ENCODE measurements at places on chromosomes 11 and 22.

DNA sequence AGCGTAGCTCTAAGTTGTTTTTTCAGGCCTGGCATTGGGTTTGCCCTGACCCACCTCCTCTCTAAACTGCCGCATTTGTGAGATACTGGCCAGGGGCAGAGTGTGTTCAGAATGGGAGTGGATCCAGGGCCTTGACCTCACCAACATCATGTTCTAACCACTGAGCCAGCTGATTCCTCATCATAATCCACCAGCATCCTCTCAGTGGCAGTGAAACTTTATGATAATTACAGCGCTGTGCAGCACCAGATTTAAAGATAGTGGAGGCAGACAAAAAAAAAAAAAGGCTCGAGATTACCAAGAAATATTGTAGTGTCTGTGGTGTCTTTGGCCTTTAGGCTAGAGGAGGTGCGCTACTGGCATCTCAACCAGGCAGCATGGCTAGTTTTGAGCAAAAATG lies 53.0 kb downstream of the KREMEN1 start:
- DNase-seq = no peak

DNA sequence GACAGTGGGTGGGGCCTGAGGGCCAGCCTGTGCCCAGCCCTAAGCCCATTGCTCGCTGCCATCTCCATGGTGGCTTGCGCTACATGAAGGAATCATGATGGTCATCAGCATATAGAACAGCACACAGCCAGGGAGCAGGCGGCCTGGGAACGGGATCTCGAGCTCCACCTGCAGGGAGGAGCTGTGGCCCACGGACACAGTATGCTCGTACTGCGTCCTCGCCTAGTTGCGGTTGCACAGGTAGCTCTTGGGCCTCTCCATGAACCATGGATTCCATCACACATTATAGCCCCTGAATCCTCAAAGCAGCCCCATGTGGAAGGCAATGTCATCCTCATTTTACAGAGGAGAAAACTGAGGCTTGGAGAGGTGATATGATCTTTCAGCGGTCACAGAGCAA lies 15.1 kb downstream of the SEC14L4 start:
- no peak for DNase-seq

- peak; percentile 65 for DNase-seq
Observed at GRCh38 chr11:32081129-32081641, 9.7 kb upstream of the RCN1 start.

- DNase-seq = no peak
Observed at GRCh38 chr11:43517518-43517917, 158.8 kb downstream of the TTC17 start.

GRCh38 chr22:35219012-35219411 lies 38.3 kb upstream of the HMGXB4 start:
- peak; percentile 58 for DNase-seq

DNA sequence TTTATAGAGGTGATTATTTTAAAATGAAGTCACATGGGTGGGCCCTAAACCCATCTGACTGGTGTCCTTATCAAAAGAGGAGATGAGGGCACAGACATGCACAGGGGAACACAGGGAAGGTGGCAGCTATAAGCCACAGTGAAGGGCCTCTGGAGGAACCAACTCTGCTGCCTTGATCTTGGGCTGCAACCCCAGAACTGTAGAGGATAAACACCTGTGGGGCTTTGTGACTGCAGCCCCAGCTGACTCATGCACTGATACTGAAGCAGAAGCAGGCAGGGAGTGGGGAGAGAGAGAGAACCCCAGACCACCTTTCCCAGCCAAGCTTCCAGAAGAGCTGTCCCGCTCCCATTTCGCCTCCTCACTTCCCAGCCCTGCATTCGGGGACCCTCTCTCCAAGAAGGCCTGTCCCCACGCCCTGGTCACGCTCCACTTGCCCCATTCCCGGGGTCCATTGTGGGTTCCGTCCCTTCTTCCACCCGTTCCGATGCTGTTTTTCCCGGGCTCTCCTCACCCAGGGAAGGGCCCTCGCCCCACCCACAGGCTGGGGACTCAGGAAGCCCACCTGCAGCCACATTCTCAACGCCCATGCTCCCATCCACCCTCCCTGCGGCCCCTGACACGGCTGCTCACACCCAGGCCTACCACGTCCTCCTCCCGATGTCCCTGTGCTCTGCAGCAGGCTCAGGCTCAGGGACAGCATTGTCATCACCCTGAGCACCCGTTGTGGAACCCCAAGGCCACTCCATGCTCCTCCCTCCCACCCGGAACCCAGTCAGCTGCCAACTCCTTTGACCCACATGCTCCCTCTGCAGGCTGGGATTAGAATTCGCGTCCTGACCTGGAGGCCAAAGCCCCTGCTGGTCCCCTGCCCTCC lies 90.8 kb upstream of the SHANK2 start:
- no peak for DNase-seq

DNA sequence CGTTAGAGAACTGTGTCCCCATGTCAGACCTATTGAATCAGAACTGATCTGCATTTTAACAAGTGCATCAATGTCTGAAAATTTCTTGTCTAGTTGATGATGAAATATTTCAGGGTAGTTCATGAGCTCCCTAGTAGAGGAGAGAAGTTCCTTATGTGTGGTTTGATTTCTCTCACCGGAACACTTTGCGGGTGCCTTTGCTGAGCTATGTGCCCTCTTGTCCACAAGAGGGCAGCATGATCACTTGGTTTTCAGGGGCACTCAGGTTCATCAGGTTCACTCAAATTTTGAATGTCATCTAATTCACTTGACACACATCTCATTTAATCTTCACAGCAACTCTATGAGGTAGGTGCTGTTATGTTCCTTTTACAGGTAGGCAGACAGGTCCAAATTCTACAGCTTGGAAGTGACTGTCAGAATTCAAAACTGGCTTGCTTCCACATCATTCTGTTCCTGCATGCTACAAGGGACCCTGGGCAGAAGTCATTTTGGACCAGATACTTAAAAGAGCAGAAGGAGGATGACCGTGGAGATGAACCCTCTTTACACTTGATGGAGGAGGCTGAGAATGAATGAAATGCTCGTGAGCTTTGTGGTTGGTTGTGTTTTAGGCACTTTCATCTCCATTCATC lies 55.6 kb downstream of the P4HA3 start:
- peak; percentile 38 for DNase-seq
